ENCODE measurements at places on chromosomes 7 and 10. TPM values are rescaled to one million over a fixed set of nuclear protein-coding genes. Genes with fewer than 3 reads are reported as not detected.

MSMB gene
- polyA plus RNA-seq = not detected

CAMK1D gene
- 1.6 TPM for polyA plus RNA-seq

MLXIPL gene
- polyA plus RNA-seq = 0.49 TPM

SLC18A2 gene
- 0.86 TPM for polyA plus RNA-seq

SLC16A12 gene
- polyA plus RNA-seq = 1.3 TPM

HOXA6 gene
- polyA plus RNA-seq = 6.8 TPM
